ENCODE measurements at places on chromosomes 5 and 9.

DNA sequence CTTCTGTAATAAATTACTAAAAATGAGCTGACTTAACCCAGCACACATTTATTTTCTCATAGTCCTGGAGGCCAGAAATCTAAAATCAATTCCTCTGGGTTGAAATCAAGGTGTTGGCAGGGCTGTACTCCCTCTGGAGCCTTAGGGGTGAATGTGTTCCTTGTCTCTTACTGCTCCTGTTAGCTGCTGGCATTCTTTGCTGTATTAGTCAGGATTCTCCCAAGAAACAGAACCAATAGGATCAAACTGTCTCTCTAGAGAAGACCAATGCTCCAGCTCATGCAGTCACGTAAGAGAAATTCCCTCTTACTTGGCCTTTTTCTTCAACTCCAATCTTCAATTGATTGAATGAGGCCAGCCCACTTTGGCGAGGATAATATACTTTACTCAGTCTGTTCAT, 15.3 kb upstream of the CD180 start:
- DNase-seq = no peak

DNA sequence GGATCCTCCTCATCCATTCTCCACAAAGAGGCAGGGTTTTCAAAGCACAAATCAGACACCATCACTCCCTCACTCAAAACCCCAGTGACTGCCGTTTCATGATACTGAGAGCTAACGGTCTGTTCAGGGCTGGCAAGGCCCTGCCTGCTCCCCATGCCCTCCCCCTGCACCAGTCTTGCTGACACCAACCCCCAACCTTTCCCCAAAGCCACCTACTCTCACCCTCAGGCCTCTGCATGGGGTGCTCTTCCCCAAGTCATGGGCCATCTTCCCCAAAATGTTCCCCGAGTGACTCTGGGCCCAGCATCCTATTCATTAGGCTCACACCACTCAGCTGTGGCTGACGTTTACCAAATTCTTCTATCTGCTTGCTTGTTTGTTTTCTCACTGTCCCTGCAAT, 21.7 kb upstream of the OLFM1 start:
- DNase-seq = no peak

GRCh38 chr5:5983261-5983980, 394.9 kb downstream of the MED10 start:
- no peak for DNase-seq

- DNase-seq = no peak
Observed at GRCh38 chr9:93592643-93593021, 16.2 kb downstream of the PHF2 start.

DNA sequence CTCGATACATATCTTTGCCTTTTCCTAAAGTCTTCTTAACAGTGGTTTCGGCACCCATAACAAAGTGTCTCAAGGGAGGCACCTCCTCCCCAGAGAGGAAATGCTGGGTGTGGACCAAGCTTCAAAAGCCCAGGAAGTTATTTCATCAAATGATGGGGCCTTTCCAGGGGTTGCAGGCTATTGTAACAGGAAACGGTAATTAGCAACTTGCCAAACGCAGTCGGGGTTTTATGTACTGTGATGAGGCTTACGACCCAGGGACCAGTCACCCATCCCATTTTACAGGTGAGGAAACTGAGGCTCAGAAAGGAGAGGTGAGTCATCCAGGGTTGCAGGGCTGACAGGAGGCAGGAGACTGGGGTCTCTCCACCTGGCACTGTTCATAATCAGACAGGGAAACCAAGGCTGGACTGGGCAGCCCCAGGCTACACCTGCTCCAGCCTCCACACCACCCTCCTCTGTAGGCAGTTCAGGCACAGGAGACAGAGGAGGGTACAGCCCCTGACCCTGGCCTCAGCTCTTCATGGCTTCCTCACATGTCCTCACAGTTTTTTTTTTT, 30.0 kb upstream of the SUSD3 start:
- DNase-seq = no peak

DNA sequence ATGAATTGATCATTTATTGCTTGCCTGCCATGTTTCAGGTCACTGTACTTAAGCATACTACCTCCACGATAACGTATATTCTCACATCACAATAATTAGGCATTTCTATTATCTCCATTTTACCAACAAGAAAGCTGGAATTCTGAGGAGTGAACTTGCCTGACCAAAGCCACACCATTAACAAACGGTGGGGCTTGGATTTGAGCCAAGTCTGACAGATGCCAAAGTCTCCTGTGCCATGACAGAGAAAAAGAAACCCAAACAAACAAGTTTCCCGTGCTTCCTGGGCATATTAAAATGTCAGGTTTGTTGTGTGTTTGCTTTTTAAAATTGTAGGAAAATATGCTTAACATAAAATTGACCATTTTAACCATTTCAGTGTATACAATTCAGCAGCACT, 40.8 kb upstream of the KCNV2 start:
- peak; percentile 43 for DNase-seq

GRCh38 chr5:138850865-138851435, 24.2 kb downstream of the LRRTM2 start:
- DNase-seq = no peak

DNA sequence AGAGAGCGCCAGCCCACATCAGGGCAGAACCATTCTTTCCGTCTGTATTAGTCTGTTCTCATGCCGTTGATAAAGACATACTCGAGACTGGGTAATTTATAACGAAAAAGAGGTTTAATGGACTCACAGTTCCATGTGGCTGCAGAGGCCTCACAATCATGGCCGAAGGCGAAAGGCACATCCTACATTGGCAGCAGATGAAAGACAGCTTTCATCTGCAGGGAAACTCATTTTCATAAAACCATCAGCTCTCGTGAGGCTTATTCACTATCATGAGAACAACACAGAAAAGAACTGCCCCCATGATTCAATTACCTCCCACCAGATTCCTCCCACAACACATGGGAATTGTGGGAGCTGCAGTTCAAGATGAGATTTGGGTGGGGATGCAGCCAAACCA, 4.7 kb upstream of the FSD1L start:
- DNase-seq = no peak

DNA sequence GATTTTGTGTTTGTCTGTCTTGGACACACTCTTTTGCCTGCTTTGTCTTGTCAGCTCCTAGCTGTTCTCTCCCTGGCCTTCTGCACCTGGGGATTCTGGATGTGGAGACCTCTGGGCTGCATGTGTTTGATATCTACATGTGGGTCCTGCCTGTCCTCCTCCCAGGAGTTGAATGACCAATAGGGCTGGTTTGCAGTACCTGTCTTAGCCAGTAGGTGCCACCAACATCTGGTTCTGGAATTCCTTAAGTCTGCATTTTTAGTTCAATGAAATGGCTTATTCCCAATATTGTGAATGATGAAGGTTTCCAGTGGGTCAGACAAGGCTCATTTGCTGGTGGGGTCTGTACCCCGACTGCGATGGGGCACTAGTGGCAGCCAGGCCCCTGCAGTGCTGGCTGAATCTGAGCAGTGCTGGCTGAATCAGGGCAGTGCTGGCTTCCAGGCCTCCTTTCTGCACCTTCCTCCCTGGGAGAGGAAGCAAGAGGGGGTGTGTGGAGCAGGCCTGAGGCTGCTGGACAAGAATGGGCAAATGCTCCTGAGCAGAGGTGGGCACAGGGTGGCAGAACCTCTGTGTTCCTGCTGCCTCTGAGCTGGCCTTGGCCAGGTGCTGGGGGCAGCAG, 73.3 kb downstream of the RXRA start:
- DNase-seq = no peak

GRCh38 chr9:104808035-104808614, 44.2 kb downstream of the NIPSNAP3B start:
- DNase-seq = peak; percentile 18

DNA sequence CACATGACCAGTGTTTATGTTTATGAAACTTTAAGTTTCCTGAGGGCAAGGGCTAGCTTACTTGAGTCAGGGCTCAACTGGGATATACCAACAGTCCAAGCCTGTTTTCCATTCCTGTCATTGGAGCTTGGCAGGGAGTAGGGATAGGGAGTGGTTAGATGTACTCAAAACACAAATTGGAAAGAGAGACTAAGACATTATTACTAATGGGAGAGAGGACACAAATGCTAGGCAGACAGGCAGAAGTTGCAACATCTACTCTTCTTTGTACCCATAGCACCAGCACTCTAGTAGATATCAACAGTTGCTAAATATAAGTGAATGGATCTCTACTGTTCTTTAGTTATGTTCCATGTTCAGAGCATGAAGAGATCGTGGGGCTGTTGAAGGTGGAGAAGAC, 62.8 kb downstream of the NPR3 start:
- DNase-seq = no peak

DNA sequence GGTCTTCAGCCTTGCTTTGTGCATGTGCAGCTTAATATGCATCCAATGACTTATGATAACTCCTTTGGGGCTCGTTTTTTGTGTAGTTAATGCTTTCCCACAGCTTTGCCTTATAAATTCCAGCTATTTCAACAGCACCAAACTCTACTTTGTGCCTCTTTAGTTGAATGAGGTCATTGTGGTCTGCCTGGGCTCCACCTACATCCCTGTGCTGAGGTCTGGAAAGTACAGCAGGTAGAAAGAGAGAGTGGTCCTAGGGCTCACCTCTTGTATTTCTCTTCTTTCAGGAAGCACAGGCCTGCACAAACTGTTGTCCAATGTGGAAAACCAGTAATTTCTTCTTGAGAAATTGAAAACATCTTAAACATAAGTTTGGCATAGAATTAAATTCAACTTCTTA, 167.2 kb downstream of the XRCC4 start:
- no peak for DNase-seq

- DNase-seq = no peak
Observed at GRCh38 chr5:152089644-152090043, 165.0 kb upstream of the GLRA1 start.

DNA sequence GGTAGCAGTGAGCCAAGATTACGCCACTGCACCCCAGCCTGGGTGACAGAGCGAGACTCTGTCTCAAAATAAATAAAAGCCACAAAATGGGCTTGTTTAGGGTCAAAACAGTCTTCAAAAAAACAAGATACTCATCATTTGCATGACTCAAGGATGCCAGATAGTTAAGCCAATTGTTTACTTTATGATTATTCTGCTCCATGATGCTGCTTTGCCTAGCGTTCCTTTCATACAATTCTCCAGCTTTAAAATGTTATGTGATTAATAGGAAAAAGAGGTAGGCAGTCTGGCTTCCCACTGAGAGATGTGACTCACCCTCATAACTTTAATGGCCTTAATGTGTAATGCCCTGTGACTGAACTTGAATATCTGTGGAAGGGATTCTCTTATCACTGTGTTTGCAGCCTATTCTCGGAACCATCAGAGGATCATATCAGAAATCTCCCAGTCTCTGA, 364.6 kb upstream of the TRPC7 start:
- no peak for DNase-seq

GRCh38 chr9:115155037-115155436, 37.1 kb upstream of the TNC start:
- no peak for DNase-seq

DNA sequence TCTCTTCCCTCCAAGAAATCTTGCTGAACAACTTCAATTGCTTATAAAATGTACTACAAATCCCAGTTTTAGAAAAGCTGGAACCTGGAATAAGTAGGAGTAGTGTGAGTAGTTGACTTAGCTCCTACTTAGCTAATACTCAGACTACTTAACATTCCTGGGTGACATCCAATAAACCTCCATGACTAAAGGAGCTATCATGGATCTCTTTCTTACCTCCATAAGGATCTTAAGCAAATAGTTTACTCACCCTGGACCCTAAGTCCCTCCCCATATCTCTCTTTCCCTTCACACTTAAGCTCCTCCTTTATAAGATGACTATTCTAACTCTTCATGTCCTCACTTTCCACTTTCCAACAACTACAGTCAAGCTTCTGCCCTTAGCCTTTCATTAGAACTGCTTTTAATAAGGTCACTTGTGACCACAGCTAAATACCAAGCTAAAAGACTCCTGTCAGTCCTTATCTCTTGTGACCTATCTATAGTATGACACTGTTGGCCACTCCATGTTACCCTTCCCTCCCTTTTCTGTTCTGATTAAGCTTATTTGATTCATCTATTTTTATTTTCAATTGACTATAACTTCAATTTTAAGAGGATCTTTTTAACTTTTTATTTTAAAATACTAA, 194.9 kb downstream of the RFX3 start:
- no peak for DNase-seq

GRCh38 chr9:107277801-107278200, 5.3 kb upstream of the RAD23B start:
- no peak for DNase-seq

DNA sequence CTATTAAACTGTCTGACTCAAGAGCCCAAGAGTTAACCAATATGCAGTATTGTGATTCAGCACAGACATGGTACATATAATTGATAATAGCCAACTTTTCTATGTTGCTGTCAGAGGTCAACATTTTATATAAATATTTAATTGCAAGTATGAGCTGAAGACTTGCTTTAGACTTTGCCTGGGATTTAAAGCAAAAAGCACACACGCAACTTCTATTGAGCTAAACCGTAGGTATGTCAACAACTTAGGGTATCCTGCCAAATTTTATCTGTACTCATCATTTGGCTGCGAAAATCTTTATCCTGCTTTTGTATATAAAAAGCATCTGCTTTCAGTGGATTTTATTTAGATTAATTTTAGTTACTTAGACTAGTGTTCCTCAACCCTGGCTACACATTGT, 27.4 kb downstream of the UHRF2 start:
- no peak for DNase-seq

DNA sequence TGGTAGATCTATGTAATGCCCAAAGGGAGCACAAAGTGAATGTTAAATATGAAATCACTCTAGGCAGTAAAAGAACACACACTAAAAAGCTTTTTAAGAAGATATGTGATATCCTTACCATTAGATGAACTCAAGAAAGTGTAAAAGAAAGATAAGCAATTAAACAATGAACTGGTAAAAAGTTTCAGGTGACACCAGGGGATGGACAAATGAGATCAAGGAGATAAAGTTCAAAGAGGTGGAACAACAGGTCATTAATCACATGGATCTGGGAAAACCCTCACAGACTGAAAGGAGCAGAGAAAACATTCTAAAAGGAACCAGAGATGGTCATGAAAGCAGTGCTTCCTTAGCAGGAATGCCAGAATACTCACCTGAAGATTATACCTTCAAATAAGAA, 40.7 kb downstream of the LHFPL2 start:
- no peak for DNase-seq

DNA sequence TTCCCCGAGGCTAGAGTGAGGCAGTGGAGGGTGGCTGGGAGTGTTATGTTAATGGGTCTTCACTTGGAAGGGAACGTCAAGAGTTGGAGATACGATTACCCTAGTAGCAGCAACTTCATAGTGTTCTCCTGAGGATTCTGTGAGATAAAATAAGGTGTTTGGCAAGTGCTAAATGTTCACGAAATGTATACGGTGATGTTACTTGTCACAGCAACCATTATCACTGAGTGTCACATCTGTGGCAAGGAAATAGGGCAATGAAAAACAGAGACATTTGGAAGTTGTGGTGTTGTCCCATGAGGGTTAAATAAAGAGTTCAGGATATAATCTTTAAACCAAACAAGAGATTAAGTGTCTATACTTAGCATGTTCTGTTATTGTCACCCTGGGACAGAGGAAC, 183.3 kb downstream of the ALDH1A1 start:
- no peak for DNase-seq

GRCh38 chr9:77756449-77756848, 108.3 kb upstream of the GNA14 start:
- DNase-seq = no peak

Data from BE2C (cell line).